GM12878 (cell line): ENCODE measurements at places on chromosomes 6 and 20.

DNA sequence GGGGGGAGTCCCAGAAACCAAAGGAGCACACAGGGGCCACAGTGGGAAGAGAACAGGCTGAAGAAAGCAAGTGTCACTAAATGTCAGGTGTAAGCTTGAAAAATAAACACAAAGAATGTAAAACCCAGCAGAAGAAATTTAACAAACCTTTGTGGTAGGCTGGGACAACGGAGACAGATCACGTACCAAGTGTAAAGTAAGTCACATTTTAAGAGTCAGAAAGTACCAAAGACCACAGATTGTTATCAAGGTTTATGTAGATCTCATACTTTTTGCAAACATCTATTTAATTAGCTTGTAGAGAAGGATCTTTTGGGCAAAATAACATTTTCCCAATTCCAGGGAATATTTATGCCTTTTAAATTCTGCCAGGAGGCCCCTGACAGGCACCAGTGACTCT lies 1.6 kb downstream of the CLIC5 start:
- no peak for DNase-seq
- no peak overlapping the region for H3K4me3 ChIP-seq
- no peaks in the 10 kb centered on the region for H3K36me3 ChIP-seq
- H3K4me1 ChIP-seq = peaks cover 10% of the 10 kb centered on the region

DNA sequence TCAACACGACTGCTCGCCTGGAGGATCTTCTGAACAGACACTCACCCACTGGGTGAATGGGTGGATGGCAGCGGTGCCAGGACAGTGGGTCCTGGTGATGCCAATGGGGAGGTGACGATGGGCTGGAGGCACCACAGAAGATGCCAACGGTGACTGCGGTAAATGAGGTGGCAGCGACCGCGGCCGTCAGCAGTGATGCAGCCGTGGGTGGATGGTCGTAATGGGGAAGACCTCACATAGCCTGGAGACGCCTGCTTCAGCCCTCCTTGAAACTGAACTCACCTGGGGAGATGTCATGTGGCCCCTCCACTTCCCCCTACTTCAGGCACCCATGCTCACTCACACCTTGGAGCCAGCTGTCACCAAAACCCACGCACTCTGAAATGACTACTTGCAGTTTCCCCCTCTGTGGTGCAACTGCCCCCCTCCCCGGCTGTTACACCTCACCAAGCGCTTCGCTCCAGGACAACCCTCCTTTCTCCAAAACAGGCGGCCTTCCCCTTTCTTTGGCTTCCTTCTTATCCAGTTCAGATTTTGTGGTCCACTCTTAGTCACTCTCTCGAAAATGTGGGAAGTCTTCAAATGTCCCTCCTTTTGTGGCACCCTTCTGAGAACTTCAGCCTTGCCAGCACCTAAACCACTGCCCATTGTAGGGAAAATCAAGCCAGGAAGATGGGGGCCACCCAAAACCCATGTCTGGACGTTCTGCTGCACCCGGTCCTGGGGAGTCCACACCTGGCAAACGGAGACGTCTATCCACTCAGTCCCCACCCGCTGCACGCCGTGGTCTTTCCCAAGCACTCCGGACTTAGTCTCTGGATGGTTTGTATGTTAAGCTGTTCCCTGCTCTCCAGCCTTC lies 10.4 kb upstream of the ABHD16B start:
- no peaks in the 10 kb centered on the region for H3K36me3 ChIP-seq
- no peaks in the 10 kb centered on the region for H3K27me3 ChIP-seq
- H3K4me3 ChIP-seq = no peak overlapping the region
- H3K4me1 ChIP-seq = peaks cover 51% of the 10 kb centered on the region
- peak overlapping the region; percentile 71 for H3K27ac ChIP-seq
- DNase-seq = peak; percentile 83

DNA sequence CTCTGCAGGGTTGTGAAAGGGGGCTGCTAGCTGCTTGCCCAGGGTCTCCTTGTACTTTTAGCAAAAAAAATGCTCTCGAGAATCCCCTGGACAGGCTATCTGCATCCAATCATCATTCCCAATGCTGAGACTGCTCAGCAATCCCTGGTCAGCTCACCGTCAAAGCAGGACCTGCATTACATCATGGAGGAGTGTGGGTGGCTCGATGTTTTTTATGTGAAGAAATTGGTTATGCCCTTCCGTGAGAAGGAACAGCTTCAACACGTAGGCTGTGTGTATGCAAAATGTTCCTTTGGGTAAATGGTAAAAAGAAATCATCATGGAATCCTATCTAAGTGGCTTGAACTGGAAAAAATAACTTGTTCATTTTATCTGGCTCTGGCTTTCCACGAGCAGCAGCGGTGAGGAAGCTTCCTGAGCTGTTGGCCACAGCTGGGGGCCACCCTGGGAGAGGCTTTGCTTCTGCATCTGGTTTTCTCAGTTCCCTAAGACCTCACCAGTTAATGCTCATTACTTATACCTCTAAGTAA lies 111.4 kb downstream of the FYN start:
- no peaks in the 10 kb centered on the region for H3K27me3 ChIP-seq
- H3K27ac ChIP-seq = peak overlapping the region; percentile 93
- H3K36me3 ChIP-seq = peaks cover 3% of the 10 kb centered on the region; the same call in 1 of the 2 replicates
- H3K4me1 ChIP-seq = peaks cover 66% of the 10 kb centered on the region
- H3K4me3 ChIP-seq = no peak overlapping the region

- peak overlapping the region; percentile 59; the same call in 1 of the 2 replicates for H3K27ac ChIP-seq
- DNase-seq = no peak
- H3K4me3 ChIP-seq = no peak overlapping the region
- peaks cover 69% of the 10 kb centered on the region for H3K4me1 ChIP-seq
- H3K27me3 ChIP-seq = no peaks in the 10 kb centered on the region
Observed at GRCh38 chr6:116012471-116012949, 48.2 kb downstream of the FRK start.

GRCh38 chr6:42025066-42025844 lies 25.1 kb upstream of the TAF8 start:
- H3K4me1 ChIP-seq = peaks cover 68% of the 10 kb centered on the region
- H3K36me3 ChIP-seq = no peaks in the 10 kb centered on the region
- H3K4me3 ChIP-seq = peak overlapping the region; percentile 7; the same call in 1 of the 2 replicates
- H3K27ac ChIP-seq = peak overlapping the region; percentile 77
- no peaks in the 10 kb centered on the region for H3K27me3 ChIP-seq

DNA sequence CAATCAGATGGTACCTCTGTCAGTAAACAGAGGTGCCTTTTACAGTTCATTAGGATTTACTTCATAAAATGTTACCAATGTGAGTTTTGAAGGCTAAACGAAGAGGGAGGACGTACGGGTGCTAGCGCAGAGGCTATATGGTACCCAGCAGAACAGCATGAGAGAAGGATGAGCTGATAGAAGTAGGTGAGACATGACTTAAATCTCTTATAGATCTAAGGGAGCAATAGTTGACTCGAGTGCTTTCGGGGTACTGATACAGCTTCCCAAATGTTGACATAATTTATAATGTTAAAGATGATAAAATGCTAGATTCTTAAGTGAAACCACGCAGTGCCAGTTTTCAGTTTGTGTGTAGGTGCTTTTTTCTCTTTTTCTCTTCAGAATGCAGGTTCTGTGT lies 72.6 kb downstream of the HIVEP1 start:
- H3K27me3 ChIP-seq = no peaks in the 10 kb centered on the region
- no peak for DNase-seq
- peak overlapping the region; percentile 43; the same call in 1 of the 2 replicates for H3K27ac ChIP-seq
- peaks cover 5% of the 10 kb centered on the region; the same call in 1 of the 2 replicates for H3K36me3 ChIP-seq

DNA sequence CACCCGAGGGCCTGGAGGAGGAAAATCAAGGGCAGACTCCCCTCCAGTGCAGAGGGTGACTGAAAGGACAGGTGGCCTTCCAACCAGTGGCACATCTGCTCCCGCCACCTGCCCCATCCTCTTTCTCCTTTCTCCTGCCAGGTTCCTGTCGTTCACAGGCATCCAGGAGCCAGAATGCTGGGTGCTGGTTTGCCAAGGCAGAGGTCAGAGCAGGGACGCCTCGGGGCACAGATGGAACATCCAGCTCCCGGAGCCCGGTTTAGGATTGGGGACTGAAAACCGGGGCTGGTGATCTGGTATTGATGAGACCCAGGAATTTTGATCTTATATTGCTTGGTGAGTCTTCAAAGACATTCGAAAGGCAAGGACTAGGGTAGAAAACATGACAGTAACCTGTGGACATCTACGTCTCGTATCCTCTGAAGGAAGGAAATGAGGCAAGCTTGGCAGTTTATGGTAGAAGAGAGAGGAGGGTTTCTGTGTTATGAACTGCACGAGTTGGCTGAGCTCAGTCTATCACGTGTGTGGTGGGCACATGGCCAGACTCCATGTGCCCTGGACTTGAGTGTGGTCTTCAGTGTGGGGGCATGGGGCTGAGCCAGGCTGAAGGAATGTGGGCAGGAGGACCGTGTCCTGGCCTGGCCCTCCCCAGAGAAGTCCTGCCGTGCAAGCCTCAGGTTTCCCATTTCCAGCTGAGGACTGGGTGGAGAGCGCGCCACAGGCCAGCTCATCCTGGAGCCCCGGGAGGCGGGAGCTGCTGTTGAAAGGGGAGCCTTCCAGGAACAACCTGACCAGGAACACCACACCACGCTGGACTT lies 74.2 kb downstream of the IRF4 start:
- no peak for DNase-seq
- no peak overlapping the region for H3K4me3 ChIP-seq
- no peak overlapping the region for H3K27ac ChIP-seq
- no peaks in the 10 kb centered on the region for H3K36me3 ChIP-seq
- peaks cover 9% of the 10 kb centered on the region for H3K4me1 ChIP-seq

GRCh38 chr6:88641178-88641903 lies 322.1 kb downstream of the RNGTT start:
- peak; percentile 88 for DNase-seq
- 0 out of 2 replicates have a peak overlapping the region, but pooled peaks have one; percentile 8 for H3K4me3 ChIP-seq
- H3K4me1 ChIP-seq = peaks cover 15% of the 10 kb centered on the region

- H3K27ac ChIP-seq = no peak overlapping the region
- no peak overlapping the region for H3K4me3 ChIP-seq
- H3K36me3 ChIP-seq = no peaks in the 10 kb centered on the region
- H3K4me1 ChIP-seq = no peaks in the 10 kb centered on the region
- H3K27me3 ChIP-seq = peaks cover 2% of the 10 kb centered on the region; the same call in 1 of the 2 replicates
Observed at GRCh38 chr6:133551847-133552341, 310.7 kb downstream of the EYA4 start.

DNA sequence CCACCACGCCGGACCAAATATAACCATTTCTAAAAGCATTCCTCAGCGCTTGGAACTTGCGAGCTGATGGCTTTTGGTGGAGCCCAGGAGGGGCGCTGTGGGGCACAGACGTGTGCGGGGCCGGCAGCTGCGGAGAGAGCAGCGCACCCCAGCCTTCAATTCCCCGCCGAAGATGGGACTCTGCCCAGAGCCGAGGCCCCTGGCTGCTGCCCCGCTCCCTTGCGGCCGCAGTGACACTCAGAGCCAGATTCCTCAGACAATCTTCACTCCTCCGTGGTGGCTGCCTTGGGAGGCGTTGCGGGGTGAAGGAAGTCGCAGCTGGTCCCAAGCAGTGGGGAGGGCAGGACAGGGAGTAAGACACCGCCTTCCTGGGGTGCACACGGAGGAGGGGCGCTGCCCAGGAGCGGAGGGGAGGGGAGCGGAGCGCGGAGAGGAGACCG lies 87.7 kb downstream of the TMEM242 start:
- H3K36me3 ChIP-seq = no peaks in the 10 kb centered on the region
- no peak overlapping the region for H3K27ac ChIP-seq
- no peak for DNase-seq
- no peak overlapping the region for H3K4me3 ChIP-seq
- no peaks in the 10 kb centered on the region for H3K4me1 ChIP-seq
- peaks cover 10% of the 10 kb centered on the region for H3K27me3 ChIP-seq

- no peaks in the 10 kb centered on the region for H3K27me3 ChIP-seq
- no peak overlapping the region for H3K4me3 ChIP-seq
- H3K36me3 ChIP-seq = no peaks in the 10 kb centered on the region
- H3K27ac ChIP-seq = no peak overlapping the region
- H3K4me1 ChIP-seq = no peaks in the 10 kb centered on the region
- DNase-seq = no peak
Observed at GRCh38 chr6:95725344-95725743, 148.0 kb downstream of the MANEA start.

DNA sequence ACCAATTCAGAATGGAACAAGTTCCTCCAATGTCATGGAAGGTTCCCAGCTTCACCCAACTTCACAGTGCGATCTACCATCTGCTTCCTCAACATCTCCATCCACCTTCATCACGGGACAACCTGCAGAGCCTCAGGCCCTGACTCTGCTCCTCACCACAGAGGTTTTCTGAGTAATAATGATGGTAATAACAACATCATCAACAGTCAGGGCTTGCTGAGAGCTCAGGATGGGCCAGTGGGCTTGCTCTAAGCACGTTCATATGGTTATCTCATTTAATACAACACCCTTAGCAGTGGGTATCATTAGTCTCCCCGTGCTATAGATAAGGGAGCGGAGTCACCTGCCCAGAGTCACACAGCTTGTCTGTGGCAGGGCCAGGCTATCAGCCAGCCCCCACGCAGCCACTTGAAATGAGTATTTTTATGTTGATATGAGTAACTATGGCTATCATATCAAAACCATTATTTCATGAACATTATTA lies 38.6 kb downstream of the PREX1 start:
- peak overlapping the region; percentile 31; the same call in 1 of the 2 replicates for H3K4me3 ChIP-seq
- H3K27me3 ChIP-seq = no peaks in the 10 kb centered on the region
- no peak for DNase-seq
- H3K27ac ChIP-seq = peak overlapping the region; percentile 95
- peaks cover 7% of the 10 kb centered on the region for H3K36me3 ChIP-seq

- H3K4me1 ChIP-seq = no peaks in the 10 kb centered on the region
- no peaks in the 10 kb centered on the region for H3K36me3 ChIP-seq
- no peak for DNase-seq
- no peak overlapping the region for H3K4me3 ChIP-seq
- H3K27ac ChIP-seq = no peak overlapping the region
Observed at GRCh38 chr6:44475417-44475778, 87.9 kb downstream of the CDC5L start.

- H3K27ac ChIP-seq = no peak overlapping the region
- no peaks in the 10 kb centered on the region for H3K36me3 ChIP-seq
- H3K27me3 ChIP-seq = no peaks in the 10 kb centered on the region
- DNase-seq = no peak
Observed at GRCh38 chr20:57522380-57523140, 2.4 kb downstream of the CTCFL start.

DNA sequence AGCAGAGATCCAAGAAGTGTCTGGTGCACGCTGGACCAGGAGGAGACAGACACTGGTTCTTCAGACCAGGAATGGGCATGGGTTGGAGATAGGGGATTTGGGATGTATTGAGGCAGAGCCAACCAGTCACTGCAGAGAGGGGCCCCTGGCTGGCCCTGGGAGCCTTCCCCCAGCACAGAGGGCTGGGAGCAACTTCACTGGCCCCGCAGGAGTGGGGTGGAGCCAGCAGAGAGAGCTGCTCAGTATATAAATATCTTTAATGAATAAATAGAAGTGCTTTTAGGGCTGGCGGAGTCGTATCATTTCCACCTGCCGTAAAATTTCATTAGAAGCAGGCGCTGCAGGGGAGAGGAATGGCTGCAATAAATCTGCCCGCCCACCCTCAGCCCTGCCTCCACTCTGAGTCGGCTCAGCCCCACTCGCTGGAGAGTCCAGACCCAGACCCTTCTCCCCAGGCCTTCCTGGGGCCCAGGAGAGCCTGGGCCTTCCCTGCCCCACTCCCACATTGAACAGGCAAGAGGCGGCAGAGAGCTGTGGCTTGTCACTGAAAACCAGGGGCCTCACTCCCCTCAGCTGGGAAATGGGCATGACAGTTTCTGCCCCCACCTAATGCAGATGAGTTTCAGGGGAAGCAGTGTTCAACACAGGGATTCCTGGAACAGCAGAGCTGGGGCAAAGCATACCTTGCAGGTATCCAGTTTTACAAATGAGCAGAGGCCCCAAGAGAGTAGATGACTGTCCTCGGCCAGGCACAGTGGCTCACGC lies 23.9 kb upstream of the VSTM2L start:
- H3K27ac ChIP-seq = no peak overlapping the region
- no peak overlapping the region for H3K4me3 ChIP-seq
- no peaks in the 10 kb centered on the region for H3K27me3 ChIP-seq
- no peaks in the 10 kb centered on the region for H3K4me1 ChIP-seq
- no peaks in the 10 kb centered on the region; the same call in 1 of the 2 replicates for H3K36me3 ChIP-seq
